Heart left ventricle (tissue), 16 donors: ENCODE measurements at places on chromosomes 5 and 9. TPM values are rescaled to one million over a fixed set of nuclear protein-coding genes. Genes with fewer than 3 reads are reported as not detected.

RMI1 gene
- total RNA-seq: 5.1 TPM

CDH18 gene
- not detected for total RNA-seq

FOXI1 gene
- total RNA-seq: not detected

MEIKIN gene
- total RNA-seq: not detected

S1PR3 gene
- 50.3 TPM for total RNA-seq

SLIT3 gene
- total RNA-seq: 31.4 TPM

GARIN3 gene
- not detected for total RNA-seq

DNA sequence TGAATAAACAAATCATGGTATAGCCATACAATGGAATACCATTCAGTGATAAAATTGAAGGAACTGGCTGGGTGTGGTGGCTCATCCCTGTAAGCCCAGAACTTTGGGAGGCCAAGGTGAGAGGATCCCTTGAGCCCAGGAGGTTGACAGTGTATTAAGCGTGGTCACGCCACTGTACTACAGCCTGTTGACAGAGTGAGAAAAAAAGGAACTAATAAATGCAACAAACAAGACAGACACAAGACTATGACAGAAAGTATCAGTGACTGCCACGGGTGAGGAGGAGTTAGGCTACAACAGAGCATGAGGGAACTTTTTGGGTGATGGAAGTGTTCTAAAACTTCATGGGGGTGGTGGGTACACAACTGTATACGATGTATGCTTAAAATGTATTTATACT is 2.2 kb downstream of the FNIP1 start:
- no peak for DNase-seq

GRCh38 chr9:122389195-122389594 is 18.4 kb downstream of the PTGS1 start:
- DNase-seq: no peak

DNA sequence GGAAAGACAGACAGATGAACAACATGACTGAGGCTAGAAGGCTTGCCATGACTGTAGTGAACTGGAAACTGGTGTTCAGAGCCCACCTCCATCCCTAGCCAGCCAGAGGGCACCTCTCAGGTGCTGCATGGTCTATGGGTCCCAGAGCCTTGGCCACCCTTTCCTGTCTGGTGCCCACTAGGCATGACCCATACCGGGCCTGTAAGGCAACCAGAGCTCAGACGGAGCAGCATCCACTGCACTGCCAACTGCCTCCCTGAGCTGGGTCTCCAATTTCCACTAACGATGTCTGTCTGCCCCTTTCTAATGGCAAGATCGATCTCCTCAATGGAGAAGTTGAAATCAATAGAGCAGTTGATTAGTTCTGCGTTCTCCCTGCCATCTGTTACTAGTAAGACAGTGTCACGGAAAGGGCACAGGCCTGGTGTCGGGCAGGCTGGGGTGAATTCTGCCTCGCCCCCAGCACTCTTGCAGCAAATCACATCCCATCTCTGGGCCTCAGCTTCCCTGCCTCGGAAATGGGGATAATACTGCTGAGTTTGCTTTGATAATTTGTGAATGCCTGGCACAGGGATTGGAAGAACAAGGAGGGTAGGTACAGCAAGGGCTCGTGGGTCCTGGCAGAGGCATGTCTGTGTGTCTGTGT is 172.3 kb upstream of the MVB12B start:
- no peak for DNase-seq

GRCh38 chr9:111360881-111361280 is 30.9 kb upstream of the OR2K2 start:
- DNase-seq: no peak

DNA sequence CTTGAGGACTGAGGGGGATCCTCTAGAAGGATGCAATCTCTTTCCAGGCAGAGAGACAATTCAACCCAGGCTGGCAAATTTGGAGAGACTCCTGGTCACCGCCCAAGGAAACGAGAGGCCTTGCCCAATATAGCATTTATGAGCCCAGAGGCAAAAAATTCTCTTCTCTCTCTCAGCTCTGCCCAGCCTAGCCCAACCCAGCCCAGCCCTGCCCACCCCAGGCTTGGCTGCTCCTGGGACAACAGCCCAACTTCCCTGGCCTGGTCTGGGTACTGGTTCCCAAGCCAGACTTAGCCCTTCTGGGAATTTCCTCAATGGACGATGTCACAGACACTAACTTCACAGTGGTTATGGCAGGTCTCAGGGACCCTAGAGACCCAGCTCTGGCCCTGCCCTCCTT is 116.5 kb downstream of the PSD2 start:
- DNase-seq: no peak

DNA sequence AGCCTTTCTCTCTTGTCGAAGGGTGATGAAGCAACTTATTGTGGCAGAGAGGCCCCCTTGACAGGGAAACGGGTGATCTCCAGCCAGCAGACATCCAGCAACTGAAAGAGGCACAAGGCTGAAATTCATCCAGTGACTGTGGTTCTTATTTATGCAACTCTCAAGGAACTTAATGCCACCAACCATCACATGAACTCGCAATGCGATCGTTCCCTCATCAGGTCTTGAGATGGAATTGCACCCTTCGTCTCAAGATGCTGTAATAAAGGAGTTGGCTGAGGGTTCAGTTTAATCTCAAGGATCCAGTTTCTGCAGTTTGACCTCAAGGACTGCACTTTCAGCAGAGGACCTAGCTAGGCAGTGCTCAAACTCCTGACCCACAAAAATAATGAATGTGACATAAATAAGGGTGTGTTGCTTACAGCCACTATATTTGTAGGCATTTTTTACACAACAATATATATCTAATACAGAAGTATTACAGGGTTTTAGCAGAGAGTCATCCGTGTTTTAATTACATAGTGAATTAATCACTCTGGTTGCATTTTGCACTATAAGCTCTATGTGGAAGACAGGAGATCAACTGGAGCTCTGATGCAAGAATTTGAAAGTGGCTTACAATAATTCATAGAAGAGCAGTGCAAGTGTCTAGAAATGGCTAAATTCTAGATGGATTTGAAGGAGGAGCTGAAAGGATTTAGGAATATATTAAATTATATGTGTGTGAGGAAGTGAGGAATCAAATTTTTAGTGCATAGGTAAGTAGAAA is 957.8 kb upstream of the CTNND2 start:
- no peak for DNase-seq

GRCh38 chr5:1952021-1952420 is 69.3 kb upstream of the IRX4 start:
- DNase-seq: no peak

- DNase-seq: no peak
Observed at GRCh38 chr9:95570646-95571045, 53.9 kb upstream of the PTCH1 start.

- DNase-seq: no peak
Observed at GRCh38 chr5:103224894-103225246, 33.7 kb upstream of the MACIR start.
